ENCODE measurements at places on chromosomes 11 and 22.

DNA sequence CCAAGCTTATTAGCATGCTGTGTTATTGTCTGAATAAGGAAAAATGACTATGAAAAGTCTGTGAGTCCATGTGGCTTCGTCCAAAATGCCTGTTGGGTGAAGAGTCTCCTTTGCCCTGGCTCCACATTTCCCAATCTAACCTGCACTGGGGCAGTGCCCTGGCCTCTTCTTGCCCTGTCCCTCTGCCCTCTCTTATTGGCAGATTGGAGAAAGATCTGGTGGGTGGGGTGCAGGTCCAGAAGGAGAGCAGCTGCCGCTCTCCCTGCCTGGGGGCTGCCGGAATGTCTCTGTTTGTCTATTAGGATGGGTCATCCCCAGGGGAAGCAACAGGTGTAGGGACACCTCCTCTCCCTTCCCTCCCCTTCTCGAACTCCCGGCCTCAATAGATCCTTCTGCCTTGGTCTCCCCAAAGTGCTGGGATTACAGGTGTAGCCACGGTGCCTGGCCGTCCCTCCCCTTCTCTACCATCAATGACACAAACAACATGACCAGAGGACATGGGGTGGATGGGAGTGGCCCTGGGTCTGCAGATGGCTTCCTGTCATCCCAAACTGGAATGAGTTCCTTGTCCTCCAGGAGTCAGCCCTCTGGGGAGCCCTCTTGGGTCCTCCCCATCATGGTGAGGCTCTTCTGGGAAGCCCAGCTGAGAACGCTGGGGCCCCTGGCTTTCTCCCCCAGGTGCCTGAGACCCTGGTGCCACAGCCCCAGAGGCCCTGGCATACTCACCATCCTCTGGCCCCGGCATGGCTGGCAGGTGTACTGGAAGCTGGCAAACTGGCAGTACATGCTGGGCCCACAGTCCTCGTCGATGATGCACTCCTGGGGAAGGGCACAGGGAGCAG lies 40.5 kb downstream of the DKK3 start:
- no peak for DNase-seq

- DNase-seq: no peak
Observed at GRCh38 chr11:93895106-93895862, 44.9 kb upstream of the VSTM5 start.

DNA sequence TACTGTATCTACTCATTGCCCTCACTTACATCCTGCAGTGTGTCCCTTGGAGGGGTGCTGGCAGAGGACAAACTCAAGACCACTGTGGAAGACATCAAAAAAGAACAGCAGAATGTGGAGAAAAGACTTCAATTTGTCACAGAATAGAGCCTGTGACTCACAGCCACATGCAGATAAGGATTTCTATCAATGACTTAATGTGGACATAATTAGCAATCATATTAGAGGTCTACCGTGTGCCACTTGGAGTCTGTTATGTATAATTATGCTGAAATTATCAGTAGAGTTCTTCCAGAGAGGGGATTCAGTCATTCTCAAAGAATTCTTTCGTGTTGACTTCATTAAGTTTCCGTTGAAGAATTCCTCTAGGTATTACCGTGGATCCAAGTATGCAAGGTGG lies 473.5 kb downstream of the MIAT start:
- no peak for DNase-seq

DNA sequence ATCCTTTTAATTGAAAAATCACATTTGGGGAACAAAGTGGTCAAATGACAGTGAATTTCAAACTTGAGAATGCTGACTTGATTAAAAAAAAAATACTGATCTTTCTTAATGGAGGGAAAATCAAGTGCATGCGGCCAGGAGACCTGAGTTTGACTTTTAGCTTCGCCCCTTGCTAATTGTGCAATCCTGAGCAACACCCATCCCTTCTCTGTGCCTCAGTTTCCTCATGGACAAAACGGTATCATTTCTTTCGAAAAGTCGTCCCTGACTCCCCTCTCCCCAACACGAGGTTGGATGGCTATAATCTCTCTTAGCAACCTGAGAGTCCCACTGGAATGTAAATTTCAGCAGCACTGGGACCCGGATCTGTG lies 959 bp upstream of the FJX1 start:
- DNase-seq: no peak

DNA sequence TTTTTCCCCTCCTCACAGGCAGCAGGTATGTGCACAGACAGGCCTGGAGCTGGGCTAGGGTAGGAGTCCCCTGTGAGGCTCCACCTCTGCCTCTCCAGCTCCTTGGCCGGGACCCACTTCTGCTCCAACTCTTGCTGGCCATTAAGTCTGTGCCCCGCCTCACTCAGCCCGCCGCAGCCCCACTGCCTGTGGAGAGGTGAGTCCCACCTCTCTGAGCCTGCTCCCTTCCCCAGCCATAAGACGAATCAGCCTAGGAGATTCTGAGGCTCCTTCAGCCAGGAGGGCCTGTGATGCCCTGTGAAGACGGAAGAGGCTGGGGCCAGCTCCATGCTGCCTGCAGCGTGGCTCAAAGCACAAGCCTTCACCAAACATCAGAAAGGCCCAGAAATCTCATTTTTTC lies 23.0 kb downstream of the TSKU start:
- no peak for DNase-seq

DNA sequence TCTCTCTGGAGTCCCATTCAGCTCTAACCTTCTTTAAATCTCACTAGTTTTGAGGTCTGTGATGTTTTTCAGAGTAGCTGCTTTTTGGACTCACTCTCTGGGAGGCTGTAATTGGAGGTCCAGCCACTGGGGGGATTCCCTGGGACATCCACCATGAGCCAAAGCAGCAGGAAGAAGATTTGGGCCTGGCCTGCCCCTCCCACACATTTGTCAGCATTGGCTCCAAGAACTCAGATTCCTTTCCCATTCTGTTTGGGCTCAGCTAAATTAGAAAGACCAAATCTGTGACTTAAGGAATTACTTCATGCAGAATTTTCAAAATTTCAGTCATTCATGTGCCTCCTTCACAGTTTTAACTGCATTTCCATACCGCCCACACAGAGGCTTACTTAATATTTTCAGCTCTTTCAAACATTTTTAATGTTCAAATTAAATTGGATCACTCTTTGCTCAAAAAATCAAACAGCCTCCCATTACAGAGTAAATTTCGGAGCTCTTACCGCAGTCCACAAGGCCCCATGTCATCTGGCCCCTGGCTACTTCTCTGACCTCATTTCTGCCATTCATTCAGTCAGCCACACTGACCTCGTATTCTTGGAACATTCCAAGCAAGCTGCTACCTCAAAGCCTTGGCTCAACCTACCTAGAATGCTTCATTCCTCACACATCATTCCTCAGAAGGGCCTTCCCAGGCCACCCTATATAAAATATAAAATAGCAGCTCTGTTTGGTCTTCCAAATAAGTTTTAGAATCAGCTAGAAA lies 54.5 kb upstream of the RRAS2 start:
- no peak for DNase-seq

GRCh38 chr22:46968359-46968740 lies 205.9 kb downstream of the TBC1D22A start:
- no peak for DNase-seq

DNA sequence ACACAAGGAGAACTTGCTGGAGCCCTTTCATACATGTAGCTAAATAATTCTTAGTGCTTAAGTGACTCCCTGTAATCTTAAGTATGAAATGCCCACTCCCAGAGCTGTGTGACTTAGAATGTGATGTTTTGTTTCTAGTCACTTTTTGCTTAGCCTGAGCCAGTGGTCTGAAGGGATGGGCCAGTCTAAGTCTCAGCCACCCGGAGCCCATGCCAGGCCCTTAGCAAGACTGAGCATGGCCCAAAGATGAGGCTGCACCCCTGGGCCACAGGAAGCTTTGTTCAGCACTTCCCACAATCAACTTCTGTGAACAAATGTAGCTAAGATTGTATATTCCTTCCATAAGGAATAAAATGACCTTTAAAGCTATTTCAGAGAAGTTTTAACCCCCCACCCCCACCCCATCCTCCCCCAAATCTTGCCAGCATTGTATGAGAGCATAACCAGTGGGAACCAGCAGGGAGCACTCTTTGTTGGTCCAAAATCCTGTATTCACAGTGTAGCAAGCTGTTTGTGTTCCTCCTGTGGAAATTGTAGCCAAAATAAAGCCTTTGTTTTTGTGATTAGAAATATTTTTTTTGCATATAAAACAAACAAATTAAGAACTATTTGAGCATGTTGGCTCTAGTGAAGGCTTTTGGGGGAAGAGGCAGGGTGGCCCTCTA lies 73.8 kb upstream of the GAL start:
- DNase-seq: no peak

DNA sequence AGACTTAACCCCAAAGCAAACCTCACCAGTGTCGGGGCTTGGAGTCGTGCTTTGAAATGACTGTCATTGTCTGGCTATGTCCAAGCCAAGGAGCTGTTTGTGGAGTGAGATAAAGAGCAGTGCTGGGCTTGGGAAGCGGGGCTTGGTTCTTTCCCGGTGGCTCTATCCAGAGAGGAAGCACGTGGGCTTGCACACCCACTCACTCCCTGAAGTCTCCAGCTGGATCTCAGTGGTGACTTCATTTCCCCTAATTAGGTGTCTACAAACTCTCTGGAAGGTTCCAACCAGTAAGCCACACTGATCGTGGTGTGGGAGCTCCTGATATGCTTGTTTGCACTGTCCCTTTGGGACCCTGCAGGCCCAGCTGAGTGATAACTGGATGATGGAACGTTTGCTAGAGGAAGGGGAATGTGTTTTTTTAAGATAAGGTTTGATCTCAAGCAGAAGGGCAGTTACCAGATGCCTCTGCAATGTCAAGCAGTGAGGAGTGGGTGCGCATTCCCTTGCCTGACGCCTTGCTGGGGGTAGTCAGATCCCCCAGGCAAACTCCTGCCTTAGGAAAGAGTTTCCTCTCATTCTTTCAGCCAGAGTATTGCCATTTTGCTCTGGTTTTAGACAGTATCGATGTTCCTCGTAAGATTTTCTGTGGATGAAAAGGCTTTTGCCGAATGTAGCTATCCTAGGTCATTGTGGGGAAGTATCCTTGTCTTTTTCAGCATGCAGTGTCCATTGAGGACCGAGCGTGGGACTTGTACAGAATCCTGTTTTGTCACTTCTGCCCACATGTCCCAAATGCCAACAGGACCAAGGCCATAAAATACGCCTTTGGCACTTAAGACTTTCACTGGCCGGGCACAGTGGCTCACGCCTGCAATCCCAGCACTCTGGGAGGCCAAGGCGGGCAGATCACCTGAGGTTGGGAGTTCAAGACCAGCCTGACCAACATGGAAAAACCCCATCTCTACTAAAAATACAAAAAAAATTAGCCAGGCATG lies 90.9 kb downstream of the MICAL2 start:
- DNase-seq: no peak

DNA sequence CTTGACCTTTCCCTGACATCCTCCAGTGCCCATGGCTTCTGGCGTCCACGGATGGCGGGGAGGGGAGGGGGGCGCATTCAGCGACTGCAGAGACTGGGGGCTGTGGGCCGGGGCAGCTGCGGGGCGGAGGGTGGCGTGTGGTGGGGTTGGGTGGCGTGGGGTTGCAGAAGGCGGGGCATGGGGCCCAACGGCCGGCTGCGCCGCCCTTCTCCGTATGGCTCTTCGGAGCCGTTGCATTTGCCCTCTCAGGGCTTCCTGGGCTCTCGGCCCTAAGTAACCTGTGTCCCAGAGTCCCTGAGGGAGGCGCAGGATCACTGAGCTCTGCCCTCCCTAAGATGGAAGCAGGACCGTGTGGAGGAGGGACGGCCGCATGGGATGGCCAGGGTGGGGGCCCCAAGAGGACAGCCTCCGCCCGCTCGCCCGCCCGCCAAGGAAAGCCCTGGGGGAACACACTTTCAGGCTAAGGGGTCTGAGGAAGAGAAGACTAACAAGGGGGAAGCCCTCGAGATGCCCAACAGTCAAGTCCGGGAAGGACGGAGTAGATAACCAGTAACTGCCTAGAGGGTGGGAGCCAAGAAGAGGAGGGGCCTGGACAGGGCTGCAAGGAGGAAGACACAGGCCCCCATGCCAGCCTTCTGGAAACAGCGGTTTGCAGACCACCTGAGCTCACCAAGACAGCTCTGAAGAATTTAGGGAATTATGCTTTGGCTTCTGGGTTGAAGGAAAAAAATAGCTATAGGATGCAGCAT lies 9.2 kb upstream of the AIFM3 start:
- DNase-seq: no peak

DNA sequence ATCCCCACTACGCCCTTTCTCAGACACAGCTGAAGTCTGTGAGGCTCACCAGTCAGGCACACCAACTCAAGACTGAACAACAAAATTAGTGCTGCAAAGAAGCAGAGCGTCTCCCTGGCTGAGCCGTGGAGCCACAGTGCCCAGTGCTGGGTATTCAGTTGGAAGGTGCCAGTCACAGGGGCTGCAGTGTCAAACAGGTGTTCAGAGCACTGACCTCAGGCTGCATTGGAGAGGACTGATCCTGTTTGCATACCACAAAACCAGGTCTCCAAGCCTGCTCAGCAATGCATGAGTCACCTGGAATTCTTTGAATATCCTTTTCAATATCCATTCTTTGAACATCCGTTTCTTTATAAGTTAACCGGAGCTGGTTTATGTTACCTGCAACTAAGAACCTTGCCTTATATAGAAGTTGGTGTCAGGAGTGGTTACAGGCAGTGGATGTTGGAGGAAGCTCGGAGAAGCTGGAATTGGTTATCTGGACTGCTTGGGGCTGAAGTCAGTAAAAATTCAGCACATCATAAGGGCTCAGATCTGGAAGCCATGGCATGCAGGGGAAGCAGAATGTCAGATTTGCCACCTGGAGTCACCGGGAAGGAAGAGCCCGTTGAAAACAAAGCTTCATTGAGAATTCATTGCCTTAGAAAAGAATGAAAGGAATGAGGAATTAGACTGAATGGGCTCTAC lies 30.3 kb downstream of the PDGFB start:
- DNase-seq: no peak

DNA sequence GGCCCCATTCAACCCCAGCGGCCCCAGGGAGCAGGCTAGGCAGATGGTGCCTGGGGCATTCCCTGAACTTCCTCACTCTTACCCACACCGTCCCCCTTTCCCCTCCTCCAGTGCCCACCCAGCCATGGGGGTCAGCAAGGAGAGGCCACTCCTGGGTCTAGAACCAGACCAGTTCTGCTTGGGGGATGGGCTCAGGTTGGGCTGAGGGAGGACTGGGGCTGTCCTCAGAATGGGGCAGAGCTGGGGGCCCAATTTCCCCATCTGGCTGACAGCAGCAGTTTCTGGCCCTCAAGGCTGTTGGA lies 12.4 kb downstream of the SCYL1 start:
- no peak for DNase-seq

DNA sequence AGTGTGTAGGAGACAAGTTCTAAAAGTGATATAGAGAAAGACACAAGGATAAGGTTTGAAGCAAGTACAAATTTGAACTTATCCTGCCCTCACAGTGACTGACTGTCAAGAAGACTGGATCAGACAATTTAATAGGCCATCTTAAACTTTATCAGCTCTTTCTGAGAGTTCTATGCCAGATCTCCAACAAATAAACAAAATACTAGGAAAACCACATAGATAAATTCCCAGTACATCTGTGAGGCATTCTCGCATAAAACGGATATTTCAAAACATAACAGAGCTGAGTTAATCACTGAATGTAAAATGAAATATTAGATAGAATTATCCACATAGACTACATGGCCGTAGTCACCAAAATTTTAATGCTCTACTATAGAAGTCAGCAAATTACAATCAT lies 120.9 kb upstream of the LUZP2 start:
- DNase-seq: no peak
